Thoracic aorta endothelial cell (primary cell): ENCODE measurements at places on chromosomes 7 and 10. TPM values are rescaled to one million over a fixed set of nuclear protein-coding genes. Genes with fewer than 3 reads are reported as not detected.

POU6F2 gene
- not detected in 2 replicates for total RNA-seq

PRKCQ gene
- total RNA-seq, result 0.53 and 0.72 TPM in 2 replicates

C7orf33 gene
- not detected in 2 replicates for total RNA-seq

SH2D4B gene
- total RNA-seq, result under 0.01 and 0.07 TPM in 2 replicates

CHST12 gene
- total RNA-seq, result 6.3 and 9.4 TPM in 2 replicates

CRTAC1 gene
- total RNA-seq, result 0.80 and 5.4 TPM in 2 replicates

SVOPL gene
- under 0.01 TPM in 1 of 2 replicates, not detected in the other for total RNA-seq

PNLIP gene
- not detected in 2 replicates for total RNA-seq

PRLHR gene
- not detected in 2 replicates for total RNA-seq

KNDC1 gene
- total RNA-seq, result not detected in 2 replicates

MMD2 gene
- not detected in 2 replicates for total RNA-seq

WDR86 gene
- total RNA-seq, result not detected in 2 replicates

ECHDC3 gene
- 1.2 and 2.6 TPM in 2 replicates for total RNA-seq

TMEM178B gene
- under 0.01 TPM in 1 of 2 replicates, not detected in the other for total RNA-seq

FOXK1 gene
- total RNA-seq, result 44.7 and 55.1 TPM in 2 replicates

PNLIPRP2 gene
- not detected in 2 replicates for total RNA-seq

GOT1 gene
- 26.1 and 27.1 TPM in 2 replicates for total RNA-seq

SHOC2 gene
- total RNA-seq, result 64.0 and 68.9 TPM in 2 replicates

NAT16 gene
- not detected in 2 replicates for total RNA-seq

RGS10 gene
- 32.1 and 35.9 TPM in 2 replicates for total RNA-seq

SEMA4G gene
- 1.5 and 1.6 TPM in 2 replicates for total RNA-seq

TRPV5 gene
- total RNA-seq, result not detected in 2 replicates

METTL2B gene
- total RNA-seq, result 40.7 and 46.0 TPM in 2 replicates

PPP1R3A gene
- not detected in 2 replicates for total RNA-seq

KLHL7 gene
- 48.2 and 58.0 TPM in 2 replicates for total RNA-seq

HHEX gene
- 78.8 and 89.9 TPM in 2 replicates for total RNA-seq

PKD2L1 gene
- total RNA-seq, result not detected in 2 replicates

UBE2D1 gene
- total RNA-seq, result 22.2 and 35.8 TPM in 2 replicates

NPC1L1 gene
- total RNA-seq, result not detected in 2 replicates

PRPS1L1 gene
- total RNA-seq, result not detected in 2 replicates

RBM48 gene
- 11.4 and 13.6 TPM in 2 replicates for total RNA-seq

LRRC18 gene
- not detected in 2 replicates for total RNA-seq

THSD7A gene
- 10.5 and 24.7 TPM in 2 replicates for total RNA-seq

UTF1 gene
- not detected in 2 replicates for total RNA-seq

PGAM2 gene
- 0.22 TPM in 1 of 2 replicates, not detected in the other for total RNA-seq

SPAM1 gene
- total RNA-seq, result not detected in 2 replicates

DOCK1 gene
- total RNA-seq, result 110 and 118 TPM in 2 replicates

CDNF gene
- total RNA-seq, result 0.65 and 1.1 TPM in 2 replicates

MET gene
- total RNA-seq, result 103 and 151 TPM in 2 replicates

PTF1A gene
- total RNA-seq, result not detected in 2 replicates

NEUROD6 gene
- not detected in 2 replicates for total RNA-seq

NRP1 gene
- 281 and 335 TPM in 2 replicates for total RNA-seq

ITGA8 gene
- 0.13 and 0.65 TPM in 2 replicates for total RNA-seq

NYAP1 gene
- 2.7 and 4.1 TPM in 2 replicates for total RNA-seq

EPHA1 gene
- total RNA-seq, result under 0.01 TPM in 1 of 2 replicates, not detected in the other

EMX2 gene
- 0.07 TPM in 1 of 2 replicates, not detected in the other for total RNA-seq

SPRN gene
- not detected in 2 replicates for total RNA-seq

AKR1E2 gene
- total RNA-seq, result 2.0 and 2.8 TPM in 2 replicates
